ENCODE measurements at places on chromosomes 1 and 21.

DNA sequence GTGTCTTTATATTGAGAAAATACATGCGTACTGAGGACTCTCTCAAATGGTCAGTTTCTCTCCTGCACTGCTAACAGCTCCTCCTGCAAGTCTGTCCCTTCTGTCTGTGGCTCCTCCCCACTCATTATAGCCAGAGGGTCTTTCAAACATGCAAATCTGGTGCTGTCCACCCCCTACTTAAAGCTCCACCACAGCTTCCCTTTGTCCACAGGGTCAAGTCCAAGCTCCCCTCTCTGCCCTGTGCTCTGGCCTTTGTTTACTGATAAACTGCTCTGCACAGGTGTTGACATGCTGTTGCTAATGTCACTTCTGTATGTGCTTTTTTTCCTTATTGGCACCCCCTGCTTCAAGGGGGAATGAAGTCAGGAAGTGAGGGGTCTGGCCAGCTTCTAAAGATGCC is 47.7 kb upstream of the GPR37L1 start:
- no peak for DNase-seq

- DNase-seq, result no peak
Measured at GRCh38 chr1:24027838-24028468, 47.8 kb upstream of the SRSF10 start.

DNA sequence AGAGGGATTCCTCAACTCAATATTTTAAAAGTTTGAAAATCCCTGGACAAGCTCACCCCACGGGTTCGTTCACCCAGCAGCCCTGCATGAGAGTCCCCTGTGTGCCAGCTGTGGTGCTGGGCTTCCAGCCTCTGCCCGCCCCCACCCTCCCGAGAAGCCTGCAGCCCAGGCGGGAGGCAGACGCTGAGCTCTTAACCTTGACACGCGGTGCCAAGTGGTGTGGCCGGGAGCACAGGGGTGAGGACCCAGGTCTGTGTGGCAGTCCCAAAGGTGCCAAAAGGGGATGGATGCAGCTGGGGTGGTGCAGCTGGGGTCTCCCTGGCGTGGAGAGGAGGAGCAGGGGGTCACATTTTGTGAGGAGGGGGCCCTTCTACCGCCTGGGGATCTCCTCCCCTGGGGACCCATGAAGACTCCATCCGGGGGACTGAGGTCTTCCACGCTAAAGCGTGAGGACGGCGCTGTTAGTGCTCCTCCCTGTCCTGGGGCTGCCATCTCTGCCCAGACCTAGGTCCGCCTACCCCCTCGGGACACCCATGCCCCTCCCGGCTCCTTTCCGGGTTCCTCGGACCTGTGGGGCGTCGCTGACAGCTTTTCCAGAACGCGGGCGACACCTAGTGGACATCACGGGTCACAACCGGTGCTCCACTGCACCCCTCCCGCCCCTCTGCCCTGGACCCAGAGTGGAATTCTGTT is 12.9 kb downstream of the PLA2G2F start:
- DNase-seq, result peak; percentile 78

DNA sequence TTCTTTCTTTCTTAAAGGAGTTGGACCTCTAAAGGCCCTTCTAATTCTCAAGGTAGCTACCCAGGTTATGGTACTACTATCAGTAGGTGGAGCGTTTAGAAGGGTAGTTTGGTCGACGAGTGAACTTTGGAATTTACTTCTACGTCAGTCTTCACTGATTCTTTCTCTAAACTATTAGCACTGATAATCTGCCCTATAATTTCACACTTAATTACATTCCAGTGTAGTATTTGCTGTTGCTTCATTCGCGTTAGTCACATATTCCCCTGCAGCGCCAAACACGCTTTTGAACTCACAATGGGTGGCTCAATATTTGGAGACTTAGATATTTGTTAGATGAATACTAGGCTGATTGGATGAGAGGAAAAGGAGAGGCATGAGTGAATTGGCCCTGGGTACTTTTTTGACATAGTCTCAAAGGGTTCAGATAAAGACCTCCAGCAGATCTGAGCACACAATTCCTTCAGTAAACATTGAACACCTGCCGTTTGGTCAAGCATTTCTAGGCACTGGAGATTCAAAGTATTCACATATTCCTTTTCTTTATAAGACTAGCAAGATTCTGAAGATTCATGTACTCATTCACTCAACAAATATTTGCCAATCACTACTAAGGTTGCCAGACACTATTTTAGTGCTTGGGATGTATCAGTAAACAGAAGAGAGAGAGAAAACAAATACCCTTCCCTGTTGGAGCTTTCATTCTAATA is 929 bp upstream of the FOXJ3 start:
- no peak for DNase-seq

DNA sequence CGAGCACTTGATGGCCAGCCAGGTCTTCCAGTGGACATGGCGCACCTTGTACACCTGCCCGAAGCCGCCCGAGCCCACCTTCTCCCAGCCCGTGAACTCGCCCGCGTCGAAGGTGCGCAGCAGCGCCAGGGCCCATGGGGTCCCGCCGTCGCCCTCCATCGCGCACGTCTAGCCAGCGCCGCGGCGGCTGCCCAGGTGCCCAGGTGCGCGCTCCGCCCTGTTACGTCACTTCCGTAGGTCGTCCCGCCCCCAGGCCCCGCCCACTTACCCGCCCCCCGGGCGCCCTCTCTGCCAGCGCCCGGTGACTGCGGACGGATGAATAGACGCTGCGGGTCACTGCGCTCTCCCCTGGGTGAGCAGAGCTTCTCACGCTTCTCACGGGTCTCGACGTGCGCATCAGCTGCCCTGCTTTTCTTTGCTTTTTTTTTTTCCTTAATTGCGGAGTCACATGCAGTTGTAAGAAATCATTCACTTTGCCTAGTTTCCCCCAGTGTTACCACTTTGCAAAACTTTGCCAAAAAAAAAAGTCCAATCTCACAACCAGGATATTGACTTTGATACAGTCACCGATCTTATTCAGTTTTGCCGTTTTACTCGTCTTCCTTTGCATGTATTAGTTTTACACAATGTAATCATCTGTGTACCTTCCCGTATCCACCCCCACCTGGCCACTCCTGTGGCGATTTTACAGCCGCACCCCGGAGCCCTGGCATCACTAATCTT is at the start of gene RIPK4:
TSS of gene RIPK4 (minus strand) at position 170 of the 723 bp plus-strand sequence. CDS start at position 159, 11 bp downstream.
- DNase-seq, result peak; percentile 65

GRCh38 chr1:118300808-118301207 is 115.8 kb upstream of the SPAG17 start:
- no peak for DNase-seq

- no peak for DNase-seq
Measured at GRCh38 chr1:2323451-2323974, 67.8 kb downstream of the MORN1 start.

DNA sequence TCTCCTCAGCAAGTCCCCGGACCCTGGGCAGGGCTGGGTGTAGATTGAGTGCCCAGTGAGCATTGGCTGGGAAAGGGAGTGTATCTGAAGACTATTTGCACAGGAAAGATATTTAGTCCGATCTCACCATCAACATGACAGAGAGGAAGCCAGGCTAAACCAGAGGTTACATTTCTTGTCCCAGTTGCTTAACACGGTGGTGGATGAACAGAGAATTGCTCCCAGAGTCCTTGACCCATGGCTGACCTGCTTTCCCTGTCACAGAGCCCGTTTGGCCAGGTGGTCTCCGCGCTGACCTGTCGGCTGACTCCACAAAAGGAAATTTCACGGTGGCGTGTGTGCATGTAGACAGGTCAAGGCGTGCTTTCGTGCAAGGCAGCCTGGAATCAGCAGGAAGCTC is 83.5 kb downstream of the BEND5 start:
- no peak for DNase-seq

DNA sequence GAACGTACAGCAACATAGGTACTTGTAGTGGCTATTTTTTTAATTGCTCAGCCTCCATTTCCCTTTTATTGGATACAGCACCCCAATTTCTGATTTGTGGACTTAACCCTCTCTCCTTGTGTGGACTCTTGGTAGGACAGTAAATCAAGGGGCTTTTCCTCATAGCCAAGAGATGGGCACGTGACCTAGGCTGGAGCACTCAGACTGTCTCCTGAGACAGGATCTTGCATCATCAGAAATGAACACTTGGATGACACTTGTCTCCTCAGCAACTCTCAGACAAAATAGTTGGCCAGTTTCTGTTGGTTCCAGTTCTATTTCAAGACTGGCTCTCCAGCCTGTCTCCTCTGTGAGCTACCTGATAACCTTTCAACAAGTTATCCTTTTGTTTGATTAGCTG is 112.9 kb upstream of the ZNF678 start:
- DNase-seq, result no peak

GRCh38 chr1:43041591-43041990 is 82.9 kb upstream of the SLC2A1 start:
- no peak for DNase-seq

DNA sequence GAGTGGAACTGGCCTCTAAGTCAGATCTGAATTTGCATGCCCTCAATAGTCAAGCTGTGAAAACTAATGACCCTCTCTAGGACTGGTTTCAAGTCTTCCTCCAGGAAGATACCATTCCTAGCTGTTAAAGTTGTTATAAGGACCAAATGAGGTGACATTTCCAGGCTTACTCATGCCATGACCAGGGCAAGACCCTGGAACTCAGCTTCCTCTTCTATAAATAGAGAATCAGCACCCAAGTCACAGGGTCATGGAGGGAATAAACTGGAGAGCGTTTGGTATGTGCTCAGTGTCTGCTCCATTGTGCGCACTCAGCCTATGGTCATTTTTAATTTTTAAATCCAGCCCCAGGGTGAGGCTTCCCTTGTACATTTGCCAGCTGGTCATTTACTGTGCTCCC is 2.5 kb downstream of the S100A9 start:
- DNase-seq, result no peak

- DNase-seq, result no peak
Measured at GRCh38 chr1:162235241-162235800, 141.3 kb downstream of the SPATA46 start.

GRCh38 chr1:162756523-162756922 is 34.0 kb upstream of the HSD17B7 start:
- DNase-seq, result no peak

- DNase-seq, result no peak
Measured at GRCh38 chr21:28867401-28867800, 125.3 kb downstream of the LTN1 start.

- no peak for DNase-seq
Measured at GRCh38 chr1:41394959-41395956, 34.0 kb downstream of the FOXO6 start.

DNA sequence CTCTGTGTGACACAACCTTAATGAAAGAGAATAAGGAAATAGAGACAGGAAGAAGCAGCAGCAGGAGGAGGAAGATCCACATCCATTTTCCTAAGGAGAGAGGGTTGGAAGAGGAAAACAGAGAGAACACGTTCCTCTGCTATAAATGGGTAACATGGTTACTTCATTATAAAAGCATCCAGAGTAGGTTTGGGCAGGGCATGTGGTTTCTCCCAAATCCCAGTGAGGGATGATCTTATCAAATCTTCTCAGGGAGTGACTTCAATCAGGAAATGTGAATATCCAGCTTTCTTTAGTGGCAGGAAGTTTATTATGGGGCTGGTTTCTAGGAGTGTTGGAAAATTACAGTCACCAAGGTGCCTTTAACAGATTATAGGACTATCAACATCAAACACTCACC is 11.1 kb downstream of the CYP2J2 start:
- no peak for DNase-seq

GRCh38 chr1:87111659-87112371 is 197.4 kb downstream of the HS2ST1 start:
- no peak for DNase-seq

GRCh38 chr1:192689459-192689858 is 53.5 kb downstream of the RGS13 start:
- no peak for DNase-seq

GRCh38 chr1:209774592-209774991 is 9.8 kb downstream of the C1orf74 start:
- DNase-seq, result no peak

GRCh38 chr1:208219659-208220282 is 24.4 kb downstream of the PLXNA2 start:
- no peak for DNase-seq

DNA sequence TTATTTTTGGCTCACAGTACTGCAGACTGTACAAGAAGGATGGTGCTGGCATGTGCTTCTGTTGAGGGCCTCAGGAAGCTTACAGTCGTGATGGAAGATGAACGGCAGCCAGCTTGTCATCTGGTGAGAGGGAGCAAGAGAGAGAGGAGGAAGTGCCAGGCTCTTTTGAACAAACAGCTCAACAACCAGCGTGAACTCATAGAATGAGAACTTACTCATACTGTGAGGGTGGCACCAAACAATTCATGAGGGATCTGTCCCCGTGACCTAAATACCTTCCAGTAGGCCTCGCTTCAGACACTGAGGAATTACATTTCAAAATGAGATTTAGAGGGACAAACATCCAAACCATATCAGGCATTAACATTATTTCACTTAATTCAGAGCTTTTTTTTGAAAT is 84.7 kb downstream of the PKN2 start:
- no peak for DNase-seq

DNA sequence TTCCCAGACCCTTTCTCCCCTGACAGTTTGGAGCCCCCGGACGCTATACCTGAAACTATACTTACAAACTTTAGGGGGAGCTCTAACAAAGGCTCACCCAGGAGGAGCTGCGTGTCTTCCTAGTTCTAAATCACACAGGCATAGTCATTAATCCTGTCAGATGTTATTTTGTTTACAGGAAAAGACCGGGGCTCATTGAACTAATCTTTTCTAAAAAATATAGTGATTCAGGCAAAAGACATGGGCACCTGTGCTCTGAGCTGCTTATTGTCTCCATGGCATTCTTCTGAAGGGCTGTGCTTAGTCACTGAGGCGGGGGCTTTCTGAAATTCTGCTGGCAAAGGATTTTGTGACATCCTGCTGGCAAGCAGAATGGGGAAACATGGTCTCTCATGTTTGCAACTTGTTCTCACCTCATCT is 1577.0 kb downstream of the NCAM2 start:
- no peak for DNase-seq

DNA sequence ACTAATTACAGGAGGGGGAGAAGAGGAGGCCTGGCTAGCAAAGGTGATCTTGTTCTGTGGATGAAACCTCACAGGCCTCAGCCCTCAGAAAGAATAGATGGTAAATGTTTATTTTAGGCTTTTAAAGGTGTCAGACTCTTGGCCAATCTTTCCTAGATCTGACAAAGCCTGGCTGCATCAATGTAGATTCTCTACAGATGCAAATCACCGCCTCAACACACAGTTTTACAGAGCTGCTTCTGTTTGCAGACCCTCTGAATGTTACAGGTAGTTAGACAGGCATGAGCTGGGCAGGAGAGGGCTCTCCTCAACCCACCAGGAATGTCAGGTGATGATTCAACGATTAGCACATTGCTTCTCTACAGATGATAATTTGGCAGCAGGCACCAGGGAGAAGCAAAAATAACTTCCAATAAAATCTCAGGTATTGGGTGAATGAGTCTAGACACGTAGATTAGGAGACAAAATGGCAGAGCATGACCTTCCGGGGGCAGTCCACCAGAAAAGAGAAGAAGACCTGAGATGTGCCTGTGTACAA is 105.4 kb upstream of the VANGL1 start:
- no peak for DNase-seq

- DNase-seq, result peak; percentile 59
Measured at GRCh38 chr1:24688621-24689195, 45.6 kb downstream of the SRRM1 start.

DNA sequence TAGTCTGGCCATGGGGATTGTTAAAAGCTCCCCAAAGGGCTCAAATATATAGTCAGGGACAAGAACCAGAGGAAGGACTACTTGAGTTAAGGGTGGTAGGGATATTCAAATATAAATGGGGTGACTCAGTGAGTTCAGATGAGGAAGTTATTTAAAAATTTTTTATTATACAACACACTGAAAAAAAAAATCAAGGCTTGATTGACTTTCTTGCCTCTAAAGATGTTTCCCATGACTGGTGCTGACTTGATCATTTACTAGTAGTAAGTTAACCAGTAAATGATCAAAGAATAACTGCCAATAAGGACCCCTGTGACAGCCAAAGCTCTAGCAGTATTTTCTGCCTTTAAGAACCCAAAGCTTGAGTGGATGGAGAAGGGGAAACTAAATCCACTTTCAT is 357.6 kb upstream of the NR5A2 start:
- no peak for DNase-seq
